ENCODE measurements at places on chromosomes 2 and 18.

- DNase-seq: no peak
Observed at GRCh38 chr2:73423913-73424312, 38.3 kb downstream of the ALMS1 start.

GRCh38 chr18:7926526-7926925 lies 359.4 kb downstream of the PTPRM start:
- no peak for DNase-seq

DNA sequence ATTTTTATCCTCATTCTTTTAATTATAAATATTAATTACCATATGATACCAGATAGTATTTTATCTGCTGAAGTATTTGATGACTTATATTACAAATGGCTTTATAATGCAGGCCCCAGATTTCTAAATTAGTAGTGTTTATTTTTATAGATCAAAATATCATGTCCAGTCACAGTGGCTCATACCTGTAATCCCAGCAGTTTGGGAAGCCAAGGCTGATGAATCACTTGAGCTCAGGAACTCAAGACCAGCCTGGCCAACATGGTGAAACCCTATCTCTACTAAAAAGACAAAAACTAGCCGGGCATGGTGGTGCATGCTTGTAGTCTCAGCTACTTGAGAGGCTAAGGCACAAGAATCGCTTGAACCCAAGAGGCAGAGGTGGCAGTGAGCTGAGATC lies 100.1 kb upstream of the ARHGAP15 start:
- no peak for DNase-seq

GRCh38 chr2:94996305-94997100 lies 29.0 kb upstream of the MAL start:
- no peak for DNase-seq

- DNase-seq: no peak
Observed at GRCh38 chr2:191977754-191978153, 130.9 kb upstream of the CAVIN2 start.

DNA sequence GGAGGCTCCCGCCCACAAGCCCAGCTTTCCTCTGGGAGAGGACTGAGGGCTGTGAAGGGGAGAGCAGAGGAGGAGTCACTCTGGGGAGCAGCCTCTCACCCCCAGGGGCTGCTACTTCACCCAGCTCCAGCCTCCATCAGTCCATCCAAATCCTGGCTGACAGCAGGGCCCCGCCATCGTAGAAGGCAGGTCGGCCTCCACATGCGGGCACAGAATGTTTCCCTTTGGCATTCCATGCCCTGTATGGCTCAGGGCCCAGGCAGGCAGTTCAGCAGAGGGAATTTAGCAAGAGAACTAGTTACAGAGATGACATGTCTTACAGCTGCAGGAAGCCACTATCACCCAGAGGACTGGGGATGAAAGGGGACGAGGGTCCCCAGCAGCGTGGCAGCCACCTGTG lies 6.4 kb upstream of the ODC1 start:
- DNase-seq: no peak

GRCh38 chr2:233410196-233410760 lies 56.0 kb downstream of the DGKD start:
- DNase-seq: no peak

DNA sequence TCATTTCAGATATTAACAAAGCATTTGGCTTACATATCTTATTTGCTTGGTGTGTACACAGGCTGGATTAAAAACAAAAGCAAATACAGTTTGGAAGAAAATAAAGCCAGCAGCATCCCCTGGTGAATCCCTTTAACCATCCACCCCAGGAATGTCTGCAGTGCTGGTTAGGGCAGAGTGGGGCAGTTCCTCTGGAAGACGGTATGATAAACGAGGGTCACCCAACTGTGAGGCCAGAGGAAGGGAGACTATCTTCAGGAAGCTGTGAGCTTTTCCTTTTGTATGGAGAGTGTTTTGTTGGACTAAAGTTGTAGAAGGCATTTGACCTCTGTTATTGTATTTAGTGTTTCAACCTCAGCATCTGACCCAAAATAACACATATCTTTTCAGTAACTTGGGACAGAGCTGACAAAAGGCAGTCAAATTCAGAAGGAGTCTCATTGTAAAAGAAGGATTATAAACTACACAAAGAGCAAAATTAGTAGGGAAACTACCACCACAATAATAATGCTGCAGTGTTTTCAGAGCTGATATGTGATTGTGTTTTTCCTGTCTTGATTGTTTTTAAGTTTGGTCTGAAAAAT lies 159.1 kb downstream of the FMNL2 start:
- DNase-seq: no peak

- DNase-seq: no peak
Observed at GRCh38 chr18:59311631-59312030, 6.8 kb downstream of the CPLX4 start.

GRCh38 chr2:172339371-172340010 lies 87.9 kb upstream of the ITGA6 start:
- DNase-seq: no peak

GRCh38 chr2:174608866-174609214 lies 11.2 kb upstream of the WIPF1 start:
- no peak for DNase-seq

DNA sequence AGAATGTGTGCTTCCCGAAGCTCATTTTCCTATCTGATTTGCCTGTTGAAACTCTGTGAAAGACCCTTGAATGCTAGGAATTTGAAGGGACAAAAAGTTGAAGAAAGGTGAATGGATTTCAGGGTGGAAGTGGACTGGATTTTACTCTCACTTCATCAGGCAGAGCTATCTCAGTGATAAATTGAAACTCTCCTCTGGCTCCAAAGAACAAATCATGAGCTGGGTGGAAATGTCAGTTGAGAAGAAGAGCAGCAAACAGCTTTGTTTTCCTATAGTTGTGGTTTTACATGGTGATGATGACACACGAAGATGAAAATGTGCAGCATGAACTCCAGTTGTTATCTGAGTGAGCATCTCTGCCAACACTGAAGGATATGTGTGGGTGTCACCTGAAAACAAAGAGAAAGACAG lies 34.4 kb downstream of the CD28 start:
- no peak for DNase-seq

DNA sequence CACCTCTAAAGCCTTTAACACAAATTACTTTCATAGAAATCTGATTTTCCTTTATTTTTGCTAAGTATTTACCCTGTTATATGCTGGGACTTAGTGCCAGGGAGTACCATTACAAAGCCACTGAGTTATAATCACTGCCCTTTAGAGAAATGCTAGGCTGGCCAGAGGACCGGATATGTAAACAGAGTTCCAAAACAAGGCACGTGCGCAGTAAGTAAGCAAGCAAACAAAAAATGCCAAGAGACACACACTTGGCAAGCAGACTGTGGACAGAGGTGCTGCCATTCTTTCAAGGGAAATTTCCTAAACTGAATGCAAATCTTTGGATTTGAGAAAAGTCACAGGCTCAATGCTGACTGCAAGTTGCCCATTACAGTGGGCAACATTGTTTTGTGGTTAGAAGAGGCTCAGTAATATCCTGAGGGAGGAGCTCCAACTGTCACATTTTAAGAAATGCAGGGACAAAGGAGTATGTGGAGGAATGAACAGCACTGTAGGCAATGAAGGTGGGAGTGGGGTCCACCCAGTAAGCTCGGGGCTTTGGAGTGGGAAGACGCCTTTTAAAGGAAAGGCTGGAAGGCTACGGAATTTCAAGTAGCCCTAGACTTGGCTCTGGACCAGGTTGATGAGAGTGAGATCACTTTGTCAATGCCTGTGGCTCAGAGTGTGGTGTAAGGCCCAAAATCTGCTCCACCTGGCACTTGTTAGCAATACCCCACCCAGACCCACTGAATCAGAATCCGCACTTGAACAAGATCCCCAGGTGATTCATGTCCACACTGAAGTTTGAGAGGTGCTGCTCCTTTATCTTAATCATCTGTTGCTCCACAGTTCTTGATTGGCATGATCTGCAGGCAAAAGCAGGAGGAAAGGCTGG lies 2.1 kb upstream of the PARD6G start:
- no peak for DNase-seq

GRCh38 chr18:78939105-78939504 lies 40.5 kb upstream of the SALL3 start:
- DNase-seq: no peak

GRCh38 chr2:34652636-34653035 lies 1053.5 kb upstream of the FAM98A start:
- DNase-seq: no peak

GRCh38 chr2:158102446-158102845 lies 770 bp downstream of the UPP2 start:
- DNase-seq: no peak

DNA sequence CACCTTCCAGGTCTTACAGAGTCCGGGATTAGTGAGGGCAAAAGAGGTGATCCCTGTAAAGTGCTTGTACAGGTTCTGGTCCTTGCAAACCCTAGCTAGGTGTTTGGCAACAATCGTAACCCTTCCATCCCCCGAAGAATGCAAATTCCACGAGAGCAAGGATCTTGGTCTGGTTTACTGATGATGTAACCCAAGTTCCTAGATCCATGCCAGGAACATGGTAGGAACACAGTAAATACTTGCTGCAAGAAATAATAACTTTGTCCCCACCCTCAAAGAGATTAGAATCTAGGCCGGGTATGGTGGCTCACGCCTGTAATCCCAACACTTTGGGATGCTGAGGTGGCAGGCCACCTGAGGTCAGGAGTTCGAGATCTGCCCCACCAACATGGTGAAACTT lies 6.8 kb upstream of the NEU2 start:
- DNase-seq: no peak

- no peak for DNase-seq
Observed at GRCh38 chr2:61367177-61367576, 103.7 kb downstream of the USP34 start.

- DNase-seq: no peak
Observed at GRCh38 chr2:85216927-85217326, 83.7 kb downstream of the TCF7L1 start.

GRCh38 chr2:181896286-181896685 lies 4.8 kb downstream of the ITPRID2 start:
- no peak for DNase-seq

- DNase-seq: no peak
Observed at GRCh38 chr2:110823165-110823564, 90.8 kb downstream of the ACOXL start.

- no peak for DNase-seq
Observed at GRCh38 chr2:13481201-13481600, 764.5 kb downstream of the TRIB2 start.

DNA sequence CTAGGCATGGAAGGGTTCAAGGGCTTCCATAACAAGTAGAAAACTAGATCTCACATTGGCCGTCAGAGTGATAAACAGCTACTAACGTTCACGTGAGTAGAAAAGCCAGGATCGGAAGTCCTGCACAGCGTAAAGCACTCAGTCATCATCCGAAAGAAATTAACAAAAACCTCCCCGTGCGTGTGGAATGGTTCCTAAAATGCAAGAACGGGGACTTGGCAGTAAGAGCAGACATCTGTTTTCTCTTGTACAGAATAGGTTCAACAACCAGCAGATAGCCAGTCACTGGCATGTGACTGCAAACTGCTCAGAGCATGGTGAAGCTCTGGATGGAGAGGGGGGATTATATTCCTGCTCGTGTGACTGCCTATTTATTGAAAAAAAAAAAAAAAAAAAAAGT lies 106.9 kb upstream of the ITGB6 start:
- no peak for DNase-seq

DNA sequence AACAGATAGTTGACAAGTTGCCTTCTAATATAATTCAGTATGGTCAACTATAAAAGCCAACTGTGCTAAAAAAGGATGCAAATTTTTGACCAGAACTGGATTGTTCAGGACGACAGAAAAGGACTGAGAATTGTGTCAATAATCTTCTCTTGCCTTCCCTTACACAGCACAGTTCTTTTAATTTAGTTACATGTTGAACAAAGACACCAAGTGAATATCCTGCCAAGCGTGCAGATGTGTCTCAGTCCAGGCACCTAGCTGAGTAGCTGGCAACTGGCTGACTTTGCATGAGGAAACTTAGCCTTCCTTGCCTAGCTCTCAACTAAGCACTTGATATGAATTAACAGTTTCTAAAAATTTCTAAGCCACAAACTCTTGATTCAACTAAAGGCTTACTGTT lies 801.4 kb downstream of the BCL11A start:
- no peak for DNase-seq

DNA sequence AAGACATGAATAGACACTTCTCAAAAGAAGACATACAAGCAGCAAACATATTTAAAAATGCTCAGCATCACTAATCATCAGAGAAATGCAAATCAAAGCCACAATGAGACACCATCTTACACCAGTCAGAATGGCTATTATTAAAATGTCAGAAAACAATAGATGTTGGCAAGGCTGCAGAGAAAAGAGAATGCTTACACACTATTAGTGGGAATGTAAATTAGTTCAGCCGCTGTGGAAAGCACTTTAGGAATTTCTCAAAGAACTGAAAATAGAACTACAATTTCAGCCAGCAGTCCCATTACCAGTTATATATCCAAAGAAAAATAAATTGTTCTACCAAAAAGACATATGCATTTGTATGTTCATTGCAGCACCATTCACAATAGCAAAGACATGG lies 61.7 kb downstream of the STRADB start:
- DNase-seq: no peak

DNA sequence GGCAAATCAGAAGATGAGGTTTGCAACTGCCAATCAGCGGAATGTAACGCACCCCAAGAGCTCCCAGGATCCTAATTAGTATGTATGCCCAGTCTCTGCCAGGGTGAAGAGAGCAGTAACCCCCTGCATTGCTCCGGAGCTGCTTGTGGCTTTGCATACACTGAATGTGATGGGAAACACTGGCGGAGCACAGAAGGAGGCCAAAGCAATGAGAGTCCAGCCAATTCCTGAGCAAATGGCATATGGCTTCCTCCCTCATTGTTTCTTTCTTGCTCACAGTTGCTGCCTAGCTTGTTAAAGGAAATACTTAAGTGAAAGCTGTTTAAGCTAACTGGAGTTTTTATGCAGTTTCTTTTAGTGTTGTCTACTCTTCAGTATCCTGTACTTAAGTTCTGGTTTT lies 343.5 kb upstream of the NT5C1B start:
- DNase-seq: no peak

GRCh38 chr2:184444623-184445223 lies 153.6 kb upstream of the ZNF804A start:
- DNase-seq: no peak

- DNase-seq: no peak
Observed at GRCh38 chr18:59085126-59085794, 54.4 kb upstream of the SEC11C start.

DNA sequence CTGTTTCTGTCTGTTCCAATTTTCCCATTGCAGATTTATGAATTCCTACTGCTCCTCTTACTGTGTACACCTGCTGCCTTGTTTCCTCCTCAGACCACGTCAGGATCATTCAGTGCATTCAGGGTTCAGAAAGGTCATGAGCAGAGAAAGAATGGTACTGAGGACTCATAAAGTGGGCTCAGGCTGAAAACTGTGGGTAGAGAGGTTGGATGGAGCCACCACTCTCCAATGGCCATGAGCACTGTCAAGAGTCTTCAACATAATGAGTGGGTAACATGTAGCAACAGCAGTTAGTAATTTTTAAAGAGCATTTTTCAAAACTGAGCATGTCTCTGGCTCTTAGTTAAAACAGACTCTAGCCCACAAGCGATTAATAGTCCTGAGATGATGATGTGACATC lies 138.2 kb downstream of the ZEB2 start:
- no peak for DNase-seq
